Hematopoietic multipotent progenitor cell treated with erythropoietin and hydrocortisone succinate and interleukin-3 and kit ligand, for 8 days (in vitro differentiated cells): ENCODE measurements at places on chromosomes 2 and 18.

- no peak for DNase-seq
Measured at GRCh38 chr2:24409171-24409570, 48.8 kb upstream of the ITSN2 start.

DNA sequence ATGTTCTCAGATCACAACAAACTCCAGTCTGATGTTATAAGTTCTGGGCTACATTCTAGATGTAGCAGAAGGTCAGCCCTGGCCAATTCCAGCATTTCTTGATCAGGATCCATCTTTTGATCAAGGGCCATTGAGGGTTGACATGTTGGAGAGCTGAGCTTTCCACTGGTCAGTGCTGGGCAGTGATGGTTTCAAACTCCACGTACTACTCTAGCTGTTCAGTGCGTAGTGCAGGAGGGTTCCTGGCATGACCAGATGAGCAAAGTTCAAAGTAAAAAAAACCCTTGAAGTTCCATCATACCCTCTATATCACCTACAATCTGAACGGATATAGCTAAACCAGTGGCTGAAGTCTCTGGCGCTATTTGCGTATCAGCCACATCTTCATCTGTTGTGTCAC lies 210.4 kb upstream of the OSR1 start:
- no peak for DNase-seq

DNA sequence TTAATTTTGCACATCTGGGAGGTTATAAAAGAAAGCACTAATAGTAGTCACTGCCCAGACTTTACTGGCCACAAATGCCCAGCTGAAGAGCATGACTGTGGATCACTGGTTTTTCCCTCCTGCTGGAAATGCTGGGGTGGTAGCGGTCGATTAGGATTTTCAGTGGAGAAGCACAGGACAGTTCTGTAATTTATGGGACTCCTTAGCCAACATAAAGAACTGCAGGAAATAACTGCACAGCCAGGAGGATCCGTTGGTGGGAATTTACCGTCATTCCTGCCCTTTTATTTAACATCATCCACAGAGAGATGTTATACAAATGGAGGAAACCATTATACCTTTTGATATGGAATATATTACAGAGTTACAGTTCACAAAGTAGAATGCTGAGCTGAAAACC lies 61.5 kb downstream of the TNFRSF11A start:
- no peak for DNase-seq

- no peak for DNase-seq
Measured at GRCh38 chr2:229118927-229119326, 152.2 kb downstream of the PID1 start.
